Activated T-cell treated with anti-CD3 and anti-CD28 coated beads for 1 hour (primary cell): ENCODE measurements at places on chromosomes 7 and 10.

- DNase-seq, result no peak
Measured at GRCh38 chr7:159007996-159008389, 136.7 kb downstream of the VIPR2 start.

DNA sequence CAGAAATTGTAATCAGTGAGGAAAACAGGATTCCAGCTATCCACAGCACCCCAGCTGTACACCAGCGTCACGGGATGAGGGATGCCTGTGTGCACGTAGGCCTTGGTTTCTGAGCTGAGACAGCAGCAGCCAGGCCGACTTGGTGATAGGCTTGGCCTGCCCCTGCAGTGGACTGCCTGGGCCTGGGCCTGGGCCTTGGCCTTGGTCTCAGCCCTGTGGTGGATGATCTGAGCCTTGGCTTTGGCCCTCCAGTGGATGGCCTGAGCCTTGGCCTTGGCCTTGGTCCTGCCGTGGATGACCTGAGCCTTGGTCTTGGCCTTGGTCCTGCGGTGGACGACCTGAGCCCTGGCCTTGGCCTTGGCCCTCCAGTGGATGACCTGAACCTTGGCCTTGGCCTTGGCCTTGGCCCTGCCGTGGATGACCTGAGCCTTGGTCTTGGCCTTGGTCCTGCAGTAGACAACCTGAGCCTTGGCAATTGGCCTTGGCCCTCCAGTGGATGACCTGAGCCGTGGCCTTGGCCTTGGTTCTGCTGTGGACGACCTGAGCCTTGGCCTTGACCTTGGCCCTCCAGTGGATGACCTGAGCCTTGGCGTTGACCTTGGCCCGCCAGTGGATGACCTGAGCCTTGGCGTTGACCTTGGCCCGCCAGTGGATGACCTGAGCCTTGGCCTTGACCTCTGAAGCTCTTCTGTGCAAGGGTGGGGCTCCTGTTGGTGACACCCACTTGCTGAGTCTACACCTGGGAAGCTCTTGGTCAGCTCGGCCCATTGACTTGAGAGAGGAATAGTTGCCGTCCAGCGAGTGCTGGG, 93.8 kb downstream of the CUX1 start:
- DNase-seq, result no peak

DNA sequence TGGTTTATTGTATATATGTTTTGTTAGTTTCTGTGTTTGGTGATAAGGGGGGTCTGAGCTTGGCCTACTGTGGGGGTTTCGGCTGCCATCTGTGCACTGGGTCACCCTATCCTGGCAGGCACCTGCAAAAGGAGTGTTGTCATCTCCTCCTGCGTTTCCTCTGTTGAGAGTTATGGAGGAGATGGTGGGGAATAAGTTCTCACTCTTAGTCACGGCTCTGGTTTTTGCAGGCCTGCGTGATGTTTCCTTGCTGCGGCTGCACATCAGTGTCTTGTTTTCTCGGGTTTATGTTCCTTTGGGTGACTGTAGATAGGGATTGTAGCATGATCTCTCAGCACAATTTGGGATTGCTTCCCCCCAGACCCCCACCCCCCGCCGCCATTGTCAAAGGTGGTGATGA, 36.8 kb downstream of the CCM2 start:
- no peak for DNase-seq

- no peak for DNase-seq
Measured at GRCh38 chr7:69452797-69453196, 145.5 kb upstream of the AUTS2 start.

DNA sequence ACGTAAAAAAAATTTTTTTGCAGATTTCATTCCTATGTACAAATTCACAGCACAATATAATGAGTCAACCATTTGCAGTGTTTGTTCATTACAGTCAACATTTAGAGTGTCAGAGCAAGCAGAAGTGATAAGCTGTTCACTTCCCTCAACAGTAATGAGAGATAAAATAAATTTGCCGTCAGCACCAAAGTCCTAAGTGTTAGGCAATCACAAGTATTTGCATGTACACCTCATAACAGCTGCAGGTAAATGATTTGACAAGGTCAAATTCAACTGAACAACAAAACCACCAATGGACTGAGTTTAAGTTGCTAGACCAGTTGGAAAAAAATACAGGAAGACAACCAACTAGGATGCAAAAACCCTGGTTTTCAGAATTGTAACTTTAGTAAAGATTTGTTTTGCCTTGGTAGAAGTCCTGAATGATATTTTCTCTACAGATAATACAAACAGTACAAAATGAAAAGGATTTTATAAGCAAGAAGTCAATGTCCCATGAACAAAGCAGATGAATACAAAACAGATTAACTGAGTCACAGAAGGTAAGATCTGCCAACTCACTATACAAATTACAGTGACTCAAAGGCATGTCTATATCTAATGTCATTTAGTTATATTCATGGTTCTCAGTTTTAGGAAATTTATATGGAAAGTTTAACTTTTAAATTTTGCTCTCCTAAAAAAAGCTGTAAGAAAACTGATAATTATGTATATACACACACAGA, 10.4 kb downstream of the RAPGEF5 start:
- no peak for DNase-seq

- no peak for DNase-seq
Measured at GRCh38 chr10:73970845-73971244, 27.1 kb upstream of the VCL start.

- peak; percentile 40 for DNase-seq
Measured at GRCh38 chr7:102431617-102432298, 1.6 kb upstream of the ORAI2 start.

GRCh38 chr10:117327262-117327661, 48.0 kb downstream of the PDZD8 start:
- DNase-seq, result no peak

DNA sequence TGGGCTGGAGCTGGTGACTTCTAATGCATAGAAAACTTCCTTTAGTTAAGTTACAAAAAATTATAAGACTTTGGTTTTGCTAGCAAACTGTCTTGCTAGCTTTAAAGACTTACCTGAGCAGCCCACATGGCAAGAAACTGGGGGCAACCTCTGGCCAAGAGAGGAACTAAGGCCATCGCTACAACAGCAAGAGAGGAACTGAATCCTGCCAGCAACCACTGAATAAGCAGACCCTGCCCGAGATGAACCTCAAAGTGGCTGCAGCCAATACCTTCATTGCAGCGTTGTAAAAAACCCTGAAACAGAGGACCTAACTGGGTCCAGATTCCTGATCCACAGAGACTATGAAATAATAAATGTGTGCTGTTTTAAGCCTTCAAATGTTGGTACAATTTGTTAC, 54.6 kb upstream of the STARD3NL start:
- no peak for DNase-seq

GRCh38 chr7:29538389-29538788, 25.2 kb upstream of the PRR15 start:
- no peak for DNase-seq

- DNase-seq, result no peak
Measured at GRCh38 chr10:3312403-3312940, 139.9 kb upstream of the PITRM1 start.

GRCh38 chr7:114070246-114070645, 151.4 kb upstream of the PPP1R3A start:
- DNase-seq, result no peak

DNA sequence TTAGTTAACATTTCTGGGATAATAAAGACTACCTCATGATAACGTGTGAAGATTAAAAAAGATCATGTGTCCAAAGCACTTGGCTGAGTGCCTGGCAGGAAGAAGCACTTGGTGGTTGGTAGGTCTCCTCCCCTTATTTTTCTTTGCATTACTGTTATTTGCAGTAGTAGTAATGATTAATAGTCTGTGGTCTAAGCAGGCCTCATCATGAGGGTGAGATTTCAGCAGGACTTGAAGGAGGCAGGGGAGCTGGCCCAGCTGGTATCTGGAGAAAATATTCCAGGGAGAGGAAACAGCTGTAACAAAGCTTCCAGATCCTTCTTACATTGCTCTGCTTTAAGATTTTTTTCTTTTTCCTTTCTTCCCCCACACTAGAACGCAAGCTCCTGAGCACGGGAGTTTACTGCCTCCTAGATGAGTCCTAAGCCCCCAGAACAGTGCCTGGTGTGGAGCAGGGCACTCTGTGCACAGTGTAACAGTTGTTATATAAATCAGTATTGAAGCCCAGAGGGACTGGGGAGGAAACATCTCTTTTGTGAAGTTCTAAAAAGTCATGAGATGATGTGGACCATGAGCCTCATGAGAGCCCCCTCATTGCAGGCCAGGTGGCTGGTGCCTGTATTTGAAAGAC, 31.1 kb upstream of the RHEB start:
- no peak for DNase-seq

DNA sequence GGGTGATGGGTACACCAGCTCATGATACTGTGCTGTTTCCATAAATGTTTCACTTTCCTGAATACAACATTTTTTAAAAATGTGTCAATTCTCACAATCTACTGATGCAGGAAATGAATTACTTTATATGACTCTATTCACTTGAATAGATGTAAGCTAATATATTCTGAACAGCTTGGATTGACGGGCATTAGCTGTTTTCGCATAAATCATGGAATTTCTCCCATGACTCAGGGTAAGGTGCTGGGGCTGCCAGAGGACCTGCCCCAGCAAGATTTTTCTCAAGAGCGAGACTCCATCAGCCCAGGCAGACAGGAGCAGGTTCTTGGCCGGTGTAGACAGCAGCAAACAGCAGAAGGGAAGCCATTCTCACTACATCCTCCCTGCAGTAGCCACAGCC, 107.1 kb downstream of the PFKFB3 start:
- no peak for DNase-seq

GRCh38 chr7:130674456-130674855, 5.9 kb upstream of the COPG2 start:
- no peak for DNase-seq

GRCh38 chr10:78042058-78042751, 8.5 kb downstream of the RPS24 start:
- DNase-seq, result no peak

GRCh38 chr10:3538656-3539531, 246.1 kb downstream of the KLF6 start:
- DNase-seq, result no peak

GRCh38 chr7:44162785-44163395, 21.8 kb upstream of the MYL7 start:
- no peak for DNase-seq

DNA sequence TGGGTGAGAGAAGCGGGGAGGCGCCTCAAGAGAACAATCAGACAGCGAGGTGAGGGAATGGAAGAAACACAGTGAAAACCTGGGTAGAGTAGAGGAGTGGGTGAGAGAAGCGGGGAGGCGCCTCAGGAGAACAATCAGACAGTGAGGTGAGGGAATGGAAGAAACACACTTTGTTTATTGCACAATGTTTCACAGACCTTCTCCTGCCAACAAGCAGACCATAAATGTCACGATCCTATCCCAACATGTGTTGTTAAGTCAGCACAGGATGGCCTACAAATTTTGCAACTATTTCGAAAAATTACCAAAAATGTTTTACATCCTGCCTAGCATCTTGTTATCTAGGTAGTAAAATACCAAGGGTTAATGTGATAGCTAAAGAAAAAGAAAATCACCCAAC, 115.3 kb downstream of the JAZF1 start:
- DNase-seq, result no peak

GRCh38 chr10:5413012-5413938, 918 bp downstream of the NET1 start:
- no peak for DNase-seq

- DNase-seq, result no peak
Measured at GRCh38 chr7:129263168-129263567, 38.3 kb downstream of the AHCYL2 start.

DNA sequence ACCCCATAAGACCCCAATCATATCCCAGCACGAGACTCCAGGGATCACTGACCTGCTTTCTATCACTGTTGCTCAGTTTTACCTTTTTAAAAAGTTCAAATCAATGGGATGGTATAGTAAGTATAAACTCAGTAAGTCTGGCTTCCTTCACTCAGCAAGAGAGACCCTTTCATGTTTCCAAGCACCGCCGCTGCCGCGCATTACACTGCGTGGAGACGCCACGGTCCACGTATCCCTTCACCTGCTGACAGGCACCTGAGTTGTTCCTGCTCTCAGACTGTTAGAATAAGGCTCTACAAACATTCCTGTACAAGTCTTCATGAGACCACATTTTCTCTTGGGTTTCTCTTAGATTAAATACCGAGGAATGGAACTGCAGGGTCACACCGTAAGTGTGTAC, 28.3 kb downstream of the MAD1L1 start:
- DNase-seq, result no peak

DNA sequence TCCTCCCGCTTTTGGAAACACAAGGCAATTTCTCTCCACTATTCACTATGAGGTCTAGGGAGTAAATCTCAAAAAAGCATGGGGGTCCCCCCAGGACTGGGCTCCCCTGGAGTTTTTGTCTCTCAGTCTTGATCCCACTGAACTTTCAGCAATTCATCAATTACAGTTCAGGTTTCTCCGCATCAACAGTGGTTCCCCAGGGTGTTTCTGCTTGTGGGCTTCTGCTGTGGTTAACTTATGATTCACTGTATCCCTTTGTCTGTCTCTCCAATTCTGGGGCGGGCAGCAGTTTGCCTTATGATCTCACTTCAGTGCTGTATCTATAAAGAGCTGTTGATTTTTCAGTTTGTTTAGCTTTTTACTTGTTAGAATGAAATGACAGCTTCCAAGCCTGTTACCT, 142.6 kb upstream of the CDC14C start:
- no peak for DNase-seq

- no peak for DNase-seq
Measured at GRCh38 chr7:83270407-83270806, 107.7 kb upstream of the PCLO start.

DNA sequence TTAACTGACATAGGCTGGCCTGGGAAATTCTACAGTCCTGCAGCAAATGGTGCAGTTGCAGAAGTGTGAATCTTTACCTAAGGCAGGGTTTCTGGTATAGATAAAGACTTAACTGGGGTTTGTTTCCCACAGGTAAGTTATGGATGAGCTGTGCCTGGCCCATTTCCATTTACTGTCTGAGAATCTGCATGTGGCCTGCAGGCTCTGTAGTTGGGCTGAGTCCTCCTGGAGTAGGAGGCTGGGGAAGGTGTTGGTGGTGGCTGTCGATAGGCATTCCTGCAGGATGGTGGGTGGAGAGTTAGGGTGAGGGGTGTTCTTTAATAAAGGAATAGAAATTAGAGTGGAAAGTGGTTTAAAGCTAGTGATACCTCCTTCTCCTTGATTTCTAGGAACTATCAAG, 193.5 kb downstream of the AUTS2 start:
- no peak for DNase-seq

DNA sequence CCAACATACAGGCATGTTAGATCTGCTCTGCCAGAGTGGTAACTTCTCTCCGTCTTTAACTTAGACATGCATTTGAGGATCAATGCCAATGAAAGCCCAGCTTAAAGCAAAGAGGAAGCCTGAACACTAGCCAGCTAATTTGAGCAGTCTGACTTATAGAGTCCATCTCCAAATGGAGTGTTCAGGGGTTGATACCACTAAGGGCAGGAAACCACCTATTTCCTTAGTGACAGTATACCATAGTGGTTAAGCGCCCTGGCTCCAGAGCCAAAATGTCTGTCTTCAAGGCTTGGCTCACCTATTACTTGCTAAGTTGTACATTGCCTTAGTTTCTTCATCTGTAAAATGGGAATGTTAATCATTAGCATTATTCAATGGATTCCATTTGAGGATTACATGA, 678.5 kb downstream of the KCNMA1 start:
- no peak for DNase-seq
